ENCODE measurements at places on chromosomes 6 and 20. TPM values are rescaled to one million over a fixed set of nuclear protein-coding genes. Genes with fewer than 3 reads are reported as not detected.

PAX1 gene
- polyA plus RNA-seq = not detected

SAMD10 gene
- 0.75 TPM for polyA plus RNA-seq

CLVS2 gene
- not detected for polyA plus RNA-seq

CALHM6 gene
- 0.59 TPM for polyA plus RNA-seq

CFB gene
- 2.5 TPM for polyA plus RNA-seq

DNA sequence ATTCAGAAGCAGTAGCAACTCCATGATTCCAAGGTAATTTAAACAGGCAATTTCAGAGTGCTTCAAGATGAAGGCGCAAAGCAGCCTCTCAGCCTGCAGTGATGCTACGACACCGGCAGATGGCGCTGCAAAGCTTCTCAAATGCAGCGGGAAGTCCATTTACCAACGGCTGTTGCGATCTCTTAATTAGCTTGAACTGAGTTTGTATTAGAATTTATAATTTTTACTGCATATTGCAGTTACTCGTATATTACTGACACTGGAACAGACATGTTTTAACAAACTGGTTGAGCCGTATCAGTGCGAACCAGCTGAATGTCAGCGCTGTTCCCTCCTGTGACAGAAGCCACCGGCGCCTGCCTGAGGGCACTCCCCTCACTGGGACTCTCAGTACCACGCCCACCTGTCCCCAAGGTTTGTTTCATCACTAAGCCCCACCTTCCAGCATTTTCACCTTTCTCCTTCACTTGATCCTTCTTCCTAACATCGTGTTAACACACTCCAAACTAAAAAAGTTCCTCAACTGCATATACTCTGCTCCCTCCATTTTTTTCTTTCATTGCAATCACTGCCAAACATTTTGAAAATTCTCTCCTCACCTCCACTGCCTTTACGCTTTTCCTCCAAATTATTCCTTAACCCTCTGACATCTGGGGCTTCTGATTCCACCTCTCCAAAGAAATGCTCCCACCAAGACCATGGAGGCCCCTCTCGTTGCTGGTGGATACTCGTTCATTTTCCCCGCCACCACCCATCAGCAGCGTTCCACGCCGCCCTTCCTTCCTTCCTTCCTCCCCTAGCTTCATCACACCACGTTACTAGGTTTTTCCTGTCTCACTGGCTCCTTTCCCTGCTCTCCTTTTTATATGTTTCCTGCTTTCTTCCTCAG is 14.5 kb downstream of the GNL1 start:
- DNase-seq = peak; percentile 52

DNA sequence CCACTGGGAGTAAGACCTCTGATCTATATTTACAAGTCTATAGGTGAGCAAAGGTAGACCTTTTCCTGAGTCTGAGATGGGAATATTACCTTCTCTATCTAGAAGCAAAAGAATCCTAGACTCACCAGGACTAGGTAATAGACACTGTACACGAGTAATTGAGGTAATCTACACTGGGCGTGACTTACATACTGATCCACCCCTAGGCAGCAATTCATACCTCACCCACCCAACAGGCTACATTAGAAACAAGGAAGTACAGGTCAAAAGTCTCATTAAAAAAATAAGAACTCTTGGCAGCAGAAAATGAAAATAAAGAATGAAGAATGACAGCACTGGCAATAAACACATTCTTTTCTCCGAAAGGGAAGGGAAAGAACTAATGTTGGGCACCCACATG is 7.6 kb downstream of the CSNK2A1 start:
- DNase-seq = no peak

DNA sequence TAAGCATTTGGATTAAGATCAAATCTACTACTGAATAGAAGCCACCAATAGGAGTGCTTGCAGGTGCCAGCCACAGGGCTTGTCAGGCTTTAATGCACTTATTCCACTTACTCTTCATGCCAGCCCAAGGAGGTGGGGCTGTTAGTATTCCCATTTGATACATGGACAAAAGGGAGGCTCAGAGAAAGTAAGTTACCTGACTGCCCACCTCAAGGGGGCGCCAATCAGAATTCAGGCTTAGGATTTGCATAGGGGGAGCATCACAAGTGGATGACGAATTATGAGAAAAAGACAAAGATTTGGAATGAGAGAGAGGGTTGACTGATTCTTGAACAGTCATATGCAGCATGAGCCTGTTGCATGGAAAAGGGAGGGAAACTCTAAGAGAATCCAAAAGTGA is 188.4 kb upstream of the TSHZ2 start:
- DNase-seq = no peak

DNA sequence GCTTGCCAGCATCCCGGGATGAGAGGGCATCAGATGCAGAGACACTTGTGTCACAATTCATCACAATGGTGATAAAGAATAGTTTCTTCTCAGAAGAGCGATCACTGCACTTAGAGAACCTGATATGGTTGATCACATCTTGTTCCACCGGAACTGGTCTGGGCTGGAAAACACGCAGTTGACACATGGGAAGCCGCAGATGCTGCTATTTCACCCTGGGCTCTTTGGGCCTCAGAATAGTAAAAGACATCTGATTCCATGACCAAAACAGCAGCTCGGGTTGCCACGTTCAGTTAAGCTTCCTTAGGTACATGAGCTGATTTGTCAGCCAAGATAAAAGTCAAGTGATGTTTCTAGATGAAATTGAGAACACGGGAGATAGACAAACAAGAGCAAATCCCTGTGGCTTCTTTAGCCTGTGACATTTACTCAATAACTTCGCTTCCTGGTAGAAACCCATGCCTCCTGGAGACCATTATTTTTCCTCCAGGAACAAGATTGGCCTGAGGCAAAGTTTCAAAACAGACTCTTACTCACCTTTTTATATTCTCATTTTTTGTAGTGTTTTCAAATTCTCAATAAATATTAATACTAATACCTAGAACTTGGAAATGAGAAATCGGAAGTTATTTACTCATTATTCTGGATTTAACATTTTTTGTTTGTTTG is 59.4 kb downstream of the TRMT6 start:
- no peak for DNase-seq

DNA sequence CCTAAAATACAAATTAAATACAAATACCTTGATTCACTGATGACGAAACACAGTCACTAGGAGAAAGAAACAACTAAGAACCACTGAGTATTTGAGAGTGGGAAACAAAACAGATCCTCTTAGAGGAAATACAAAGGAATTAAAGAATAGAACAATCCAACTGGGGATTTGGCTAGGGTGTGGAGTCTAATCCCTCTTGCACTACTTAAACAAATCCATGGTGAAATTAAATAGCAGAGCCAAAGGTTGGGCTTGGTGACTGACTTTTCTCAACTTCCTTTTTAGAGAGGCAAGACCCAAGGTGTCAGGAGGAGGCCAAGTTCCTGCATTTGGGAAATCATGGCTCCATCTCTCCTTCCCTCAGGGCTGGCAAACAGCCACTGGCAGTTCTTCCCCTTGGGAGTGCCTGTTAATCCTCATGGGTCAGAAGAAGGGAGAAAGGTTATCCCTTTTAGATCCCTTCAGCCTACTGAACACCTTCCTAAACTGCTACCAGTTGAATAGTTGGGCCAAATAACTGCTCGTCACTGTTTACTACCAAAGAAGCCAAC is 101.2 kb upstream of the TRAF3IP2 start:
- no peak for DNase-seq

DNA sequence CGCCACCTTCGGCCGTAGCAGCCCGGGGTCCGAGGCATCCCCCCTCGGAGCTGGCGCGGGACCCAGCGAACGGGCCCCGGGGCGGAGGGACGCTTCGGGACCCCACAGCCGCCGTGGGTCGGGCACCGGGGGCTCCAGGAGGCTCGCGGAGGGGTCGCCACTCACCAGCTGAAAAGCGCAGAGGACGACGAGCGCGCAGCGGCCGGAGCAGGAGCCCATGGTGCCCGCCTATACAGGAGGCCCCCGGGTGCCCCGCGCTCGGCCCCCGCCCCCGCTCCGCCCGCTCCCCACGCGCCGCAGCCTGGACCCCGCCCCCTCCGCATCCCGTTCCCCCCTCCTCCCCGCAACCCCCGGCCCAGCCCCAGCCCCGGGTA is at the start of gene NKAIN4:
Gene NKAIN4, minus strand, starts transcription at position 232 of the 374 bp plus-strand sequence. Its CDS starts 13 bp downstream, at position 219.
- DNase-seq = no peak

GRCh38 chr6:105797286-105797979 is 288.7 kb upstream of the PRDM1 start:
- DNase-seq = no peak

- no peak for DNase-seq
Measured at GRCh38 chr6:141464490-141464889, 668.2 kb upstream of the GJE1 start.

GRCh38 chr20:7387638-7388193 is 552.5 kb downstream of the HAO1 start:
- DNase-seq = no peak

DNA sequence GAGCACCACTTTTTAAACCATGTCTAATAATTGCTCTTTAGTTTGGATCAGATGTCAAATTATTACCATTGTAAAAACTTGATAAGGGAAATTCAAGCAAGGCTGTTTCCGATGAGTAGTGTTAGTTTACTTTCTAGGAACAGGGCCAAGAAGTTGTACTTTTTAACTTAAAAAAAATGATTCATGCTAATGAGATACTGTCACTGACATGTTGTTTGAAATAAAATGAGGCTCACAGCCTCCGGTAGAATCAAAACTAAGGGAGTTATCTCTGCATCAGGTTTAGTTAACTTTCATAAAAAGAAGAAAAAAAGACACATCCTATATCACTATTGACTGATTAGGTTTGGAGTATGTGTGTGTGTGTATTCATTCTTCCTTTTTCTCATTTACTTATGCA is 55.2 kb upstream of the SUPT3H start:
- no peak for DNase-seq

DNA sequence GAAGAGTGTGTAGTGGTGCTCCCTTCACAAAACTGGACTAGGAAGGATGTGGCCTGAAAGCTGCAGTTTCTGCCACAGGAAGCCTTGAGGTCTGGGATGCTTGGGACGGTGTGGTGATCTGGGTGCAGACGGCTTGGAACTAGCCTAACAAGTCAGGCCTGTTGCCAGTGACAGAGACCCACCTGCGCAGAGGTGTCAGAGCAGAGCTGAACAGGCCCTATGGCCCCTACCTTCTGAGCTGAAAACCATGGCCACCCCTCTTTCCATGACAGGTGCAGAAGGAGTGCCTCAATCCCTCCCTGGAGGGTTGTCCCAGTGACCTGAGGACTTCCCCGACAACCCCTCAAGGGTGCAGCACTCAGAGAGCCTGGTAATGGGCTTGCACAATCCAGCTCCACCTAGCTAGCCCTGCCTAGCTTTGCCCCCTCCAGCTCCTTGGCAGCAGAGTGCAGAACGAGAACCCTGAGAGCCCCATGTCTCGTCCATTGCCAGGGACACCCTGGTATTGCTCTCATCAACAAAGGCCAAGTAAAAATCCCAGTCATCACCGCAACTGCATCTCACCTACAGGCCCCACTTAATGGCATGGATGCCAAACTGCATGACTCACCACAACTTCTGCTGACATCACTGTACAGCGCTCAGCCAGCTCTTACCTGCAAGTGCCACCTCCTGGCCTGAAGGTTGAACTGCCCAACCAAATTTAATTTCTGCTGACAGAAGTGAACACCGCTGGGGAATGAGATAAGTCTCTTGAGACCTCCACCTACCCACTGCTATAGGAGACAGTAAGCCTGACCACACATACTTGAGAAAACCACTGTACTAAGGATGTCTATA is 563.1 kb downstream of the TFAP2A start:
- peak; percentile 56 for DNase-seq

DNA sequence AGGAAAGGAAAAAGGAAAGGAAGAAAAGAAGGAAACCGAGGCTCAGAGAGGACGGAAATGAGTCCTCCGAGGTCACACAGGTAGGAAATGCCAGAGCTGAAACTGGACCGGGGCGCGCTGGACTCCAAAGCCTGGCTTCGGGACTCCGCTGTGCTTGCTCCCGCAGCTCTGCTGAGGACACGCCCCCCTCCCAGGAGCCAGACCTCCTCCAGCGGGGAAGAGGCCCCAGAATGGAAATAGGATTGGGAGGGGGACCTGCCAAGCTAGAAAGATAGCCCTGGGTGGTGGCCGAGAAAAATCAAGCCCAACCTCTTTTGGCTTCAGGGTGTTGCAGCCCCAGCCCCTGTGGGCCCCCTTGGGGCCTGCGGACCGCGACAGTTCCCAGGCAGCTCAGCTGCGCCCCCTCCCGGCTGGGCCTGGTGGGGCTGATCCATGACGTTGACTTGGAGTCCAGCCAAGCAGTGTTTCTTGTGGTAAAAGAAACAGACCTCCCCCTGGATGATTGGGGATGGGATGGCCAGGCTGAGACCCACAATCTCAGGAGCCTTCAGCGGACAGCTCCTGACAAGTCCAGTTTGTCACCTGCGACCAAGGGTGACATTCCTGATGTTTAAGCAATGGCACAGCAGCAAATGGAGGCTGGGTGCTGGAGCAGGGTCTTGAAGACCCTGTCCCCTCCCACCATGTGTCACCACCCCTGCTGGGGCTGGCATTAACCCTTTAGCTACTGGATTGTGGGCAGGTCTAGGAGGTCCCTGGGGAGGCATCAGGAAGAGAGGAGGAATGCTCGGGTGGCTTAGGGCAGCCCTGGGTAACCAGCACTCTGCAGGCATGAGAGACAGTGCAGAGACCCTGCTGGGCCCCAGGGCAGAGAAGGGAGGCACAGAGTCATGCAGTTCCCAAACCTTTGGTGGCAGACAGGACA is 55.4 kb downstream of the RIPOR3 start:
- DNase-seq = no peak

GRCh38 chr6:114055763-114056162 is 84.8 kb upstream of the HDAC2 start:
- DNase-seq = no peak

DNA sequence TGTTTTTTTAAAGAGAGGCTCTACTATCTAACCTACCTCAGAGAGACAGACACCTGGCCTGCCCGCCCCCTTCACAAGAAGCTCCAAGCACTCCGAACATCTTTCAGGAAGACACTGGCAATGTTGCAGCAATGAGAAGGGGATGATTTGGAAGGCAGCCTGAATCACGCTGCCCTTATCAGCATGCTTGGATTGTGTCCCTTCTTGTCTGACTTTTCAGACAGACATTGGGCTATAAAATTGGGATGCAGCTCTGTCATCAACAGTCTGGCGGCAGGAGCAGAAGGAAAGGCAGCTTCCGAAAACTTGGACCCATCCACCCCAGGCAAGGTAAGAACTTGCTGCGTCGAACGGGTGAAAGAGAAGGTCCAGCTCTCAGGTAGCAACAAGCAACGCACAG is 56.0 kb downstream of the CDK5RAP1 start:
- no peak for DNase-seq

- DNase-seq = no peak
Measured at GRCh38 chr20:51926670-51927305, 124.5 kb upstream of the SALL4 start.

DNA sequence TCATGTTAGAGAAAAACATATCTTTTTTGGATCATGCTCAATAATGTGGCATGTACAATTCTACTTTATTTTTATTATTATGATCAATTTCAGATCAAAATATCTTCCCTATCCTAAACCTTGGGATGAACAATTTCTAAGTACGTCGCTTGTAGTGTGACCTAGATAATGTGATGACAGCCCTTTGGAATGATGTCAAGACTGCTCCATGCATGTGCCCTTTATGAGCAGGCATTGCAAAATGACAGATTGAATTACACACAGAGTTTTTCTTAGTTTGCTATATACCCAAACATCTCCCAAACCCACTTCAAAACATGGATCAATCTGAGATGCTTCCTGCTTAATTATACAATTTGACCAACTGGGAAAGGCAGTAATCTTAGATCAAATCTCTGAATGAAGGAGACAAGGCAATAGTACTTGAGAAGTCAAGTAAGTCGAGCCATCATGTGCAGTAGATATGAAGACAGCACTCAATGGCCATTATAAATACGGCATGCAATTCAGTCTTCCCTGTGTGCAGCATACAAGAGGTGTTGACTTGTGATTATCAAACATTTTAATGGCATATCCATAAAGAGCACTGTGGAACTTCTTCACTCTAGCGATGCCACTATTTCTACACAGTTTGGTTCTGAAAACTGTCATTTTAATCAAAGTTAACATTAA is 294.8 kb downstream of the RNF144B start:
- no peak for DNase-seq
